ENCODE measurements at places on chromosomes 3 and 15.

- DNase-seq: no peak
These were observed 6.7 kb upstream of the CALML4 start for GRCh38 chr15:68211656-68212320.

- DNase-seq: no peak
These were observed 10.9 kb upstream of the PLSCR1 start for GRCh38 chr3:146555311-146555710.

- DNase-seq: no peak
These were observed 463.1 kb upstream of the NECTIN3 start for GRCh38 chr3:110608566-110608965.

DNA sequence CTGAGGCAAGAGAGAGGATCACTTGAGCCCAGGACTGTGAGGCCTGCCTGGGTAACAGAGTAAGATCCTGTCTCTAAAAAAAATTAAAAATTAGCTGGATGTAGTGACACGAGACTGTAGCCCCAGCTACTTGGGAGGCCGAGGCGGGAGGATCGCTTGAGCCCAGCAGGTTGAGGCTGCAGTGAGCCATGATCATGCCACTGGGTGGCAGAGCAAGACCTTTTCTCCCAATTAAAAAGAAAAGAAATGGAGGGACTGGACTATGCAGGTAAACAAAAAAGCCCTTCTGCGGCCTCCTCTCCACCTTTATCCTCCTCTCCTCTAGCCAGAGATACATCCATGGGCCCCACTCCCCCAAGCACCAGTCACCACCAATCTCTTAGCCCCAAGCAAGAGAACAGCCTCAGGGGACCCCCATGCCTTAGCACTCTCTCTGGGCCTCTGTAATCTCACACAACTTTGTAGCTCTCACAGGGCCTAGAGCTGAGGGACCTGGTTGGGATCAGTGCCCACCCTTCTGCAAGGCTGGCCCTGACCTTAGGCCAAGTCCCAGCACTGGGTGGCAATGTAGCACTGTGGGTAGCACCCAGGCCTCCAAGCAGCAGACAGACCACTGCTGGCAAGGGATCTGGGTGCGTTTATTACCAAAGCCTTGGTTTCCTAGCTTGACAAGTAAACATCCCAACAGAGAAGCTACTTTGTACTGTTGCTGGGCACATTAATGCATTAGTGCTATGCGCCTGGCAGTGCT, 43.4 kb downstream of the FAM174B start:
- DNase-seq: no peak

DNA sequence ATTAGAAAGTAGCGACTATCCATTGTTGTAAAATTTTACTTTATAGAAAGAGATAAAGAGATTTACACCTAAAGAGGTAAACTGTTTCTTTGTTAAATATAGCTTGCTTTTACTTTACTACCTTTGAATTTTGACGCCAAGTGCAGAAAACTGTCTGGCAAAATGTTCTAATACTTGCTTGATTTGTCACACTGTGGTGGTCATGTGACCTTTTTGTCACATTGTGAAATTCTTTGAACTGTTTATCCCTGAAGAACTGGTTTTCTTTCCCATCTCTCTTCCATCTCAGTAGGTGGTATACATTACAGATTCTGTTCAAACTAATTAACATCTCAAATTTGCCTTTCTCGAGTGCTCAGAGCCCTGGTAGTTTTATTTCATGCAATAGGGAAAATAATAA, 327.4 kb downstream of the NAALADL2 start:
- no peak for DNase-seq

GRCh38 chr15:59315914-59316451, 56.7 kb downstream of the MYO1E start:
- DNase-seq: no peak

- DNase-seq: no peak
These were observed 79.5 kb downstream of the MYLK start for GRCh38 chr3:123804676-123805075.

DNA sequence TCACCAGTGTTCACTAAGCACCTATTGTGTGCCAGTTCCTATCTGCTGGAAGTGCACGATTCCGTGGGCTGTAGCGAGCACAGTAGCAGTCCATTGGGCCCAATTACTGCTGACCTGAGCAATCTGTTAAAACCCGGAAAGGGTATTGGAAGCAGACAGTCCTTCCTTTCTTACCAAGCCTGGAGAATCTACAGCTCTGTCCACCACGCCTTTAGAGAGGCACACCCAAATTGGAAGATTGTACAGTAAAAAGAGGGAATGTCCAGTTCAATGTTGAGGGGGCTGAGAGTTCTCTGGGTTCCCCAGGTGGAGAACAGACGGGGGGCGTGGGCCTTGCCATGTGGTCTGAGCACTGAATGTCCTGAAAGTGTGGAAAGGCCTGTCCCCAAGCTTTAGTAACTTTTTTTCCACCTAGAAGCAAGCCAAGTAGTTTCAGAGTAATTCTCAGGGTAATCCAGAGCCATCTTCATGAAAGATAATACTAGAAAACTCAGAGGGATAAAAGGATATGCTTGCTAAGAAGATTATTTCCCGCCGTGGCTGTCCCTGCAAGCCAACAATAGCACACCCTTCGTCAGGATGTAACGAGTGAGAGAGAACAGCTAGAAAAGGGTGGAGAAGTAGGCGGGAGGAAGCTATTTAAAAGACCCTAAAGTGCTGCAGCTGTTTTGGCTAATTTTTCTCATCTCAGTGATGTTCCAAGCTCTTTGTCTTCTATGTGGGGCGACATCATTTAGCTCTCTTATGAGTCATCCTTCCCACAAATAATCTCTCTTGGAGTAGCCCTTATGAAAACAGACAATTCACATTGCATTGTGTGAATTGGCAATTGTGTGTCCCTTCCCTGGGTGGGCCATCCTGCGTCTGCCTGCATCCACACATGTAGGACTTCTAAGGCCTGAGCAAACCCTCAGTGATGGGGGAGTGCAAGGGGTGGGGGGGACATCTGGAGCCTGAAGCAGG, 181.0 kb downstream of the ATG7 start:
- no peak for DNase-seq

GRCh38 chr15:70525551-70525950, 237.8 kb downstream of the UACA start:
- no peak for DNase-seq

DNA sequence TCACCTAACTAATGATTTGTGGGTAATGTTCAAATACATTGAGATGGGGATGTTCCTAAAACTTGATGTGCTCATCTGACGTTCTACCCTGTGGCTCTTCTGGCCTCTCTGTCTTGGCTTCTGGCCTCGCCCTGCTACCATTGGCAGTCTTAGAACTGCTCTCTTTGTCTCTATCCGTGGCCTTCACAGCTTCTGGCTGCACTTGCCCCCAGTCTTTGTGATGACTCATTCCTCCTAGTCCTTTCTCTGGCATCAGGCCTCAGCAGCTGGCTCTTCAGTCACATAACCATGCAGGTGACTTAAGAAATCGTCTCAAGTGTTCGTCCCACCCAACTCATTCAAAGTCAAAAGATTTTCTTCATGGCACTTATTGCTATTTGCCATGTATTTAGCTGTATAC, 188.1 kb downstream of the BBX start:
- DNase-seq: no peak

- no peak for DNase-seq
These were observed 190.1 kb downstream of the ZIC4 start for GRCh38 chr3:147216143-147216673.

GRCh38 chr3:192928720-192929119, 11.1 kb upstream of the MB21D2 start:
- no peak for DNase-seq

DNA sequence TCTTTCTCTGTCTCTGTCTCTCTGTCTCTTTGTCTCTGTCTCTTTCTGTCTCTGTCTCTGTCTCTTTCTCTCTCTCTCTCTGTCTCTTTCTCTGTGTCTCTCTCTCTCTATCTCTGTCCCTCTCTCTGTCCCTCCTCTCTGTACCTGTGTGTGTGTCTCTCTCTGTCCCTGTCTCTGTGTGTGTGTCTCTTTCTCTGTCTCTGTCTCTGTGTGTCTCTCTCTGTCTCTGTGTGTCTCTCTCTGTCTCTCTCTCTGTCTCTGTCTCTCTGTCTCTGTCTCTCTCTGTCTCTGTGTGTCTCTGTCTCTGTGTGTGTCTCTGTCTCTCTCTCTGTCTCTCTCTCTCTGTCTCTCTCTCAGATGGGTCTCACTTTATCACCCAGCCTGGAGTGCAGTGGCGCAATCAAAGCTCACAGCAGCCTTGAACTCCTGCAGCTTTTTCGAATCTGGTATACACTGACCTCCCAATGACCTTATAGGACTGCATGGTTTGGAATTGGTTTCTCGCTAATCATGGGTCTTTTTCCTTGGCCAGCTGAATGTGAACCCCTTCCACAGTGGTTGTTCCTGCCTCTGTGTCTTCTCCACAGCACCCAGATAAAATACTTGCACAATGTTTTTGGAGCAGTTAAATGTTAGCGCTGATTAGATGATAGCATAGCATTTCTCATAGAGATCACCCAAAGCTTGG, 102.6 kb upstream of the KLHL25 start:
- no peak for DNase-seq

- no peak for DNase-seq
These were observed 96.7 kb downstream of the ADCY5 start for GRCh38 chr3:123352134-123352554.

- DNase-seq: no peak
These were observed 2.2 kb downstream of the RBP1 start for GRCh38 chr3:139537361-139537760.

DNA sequence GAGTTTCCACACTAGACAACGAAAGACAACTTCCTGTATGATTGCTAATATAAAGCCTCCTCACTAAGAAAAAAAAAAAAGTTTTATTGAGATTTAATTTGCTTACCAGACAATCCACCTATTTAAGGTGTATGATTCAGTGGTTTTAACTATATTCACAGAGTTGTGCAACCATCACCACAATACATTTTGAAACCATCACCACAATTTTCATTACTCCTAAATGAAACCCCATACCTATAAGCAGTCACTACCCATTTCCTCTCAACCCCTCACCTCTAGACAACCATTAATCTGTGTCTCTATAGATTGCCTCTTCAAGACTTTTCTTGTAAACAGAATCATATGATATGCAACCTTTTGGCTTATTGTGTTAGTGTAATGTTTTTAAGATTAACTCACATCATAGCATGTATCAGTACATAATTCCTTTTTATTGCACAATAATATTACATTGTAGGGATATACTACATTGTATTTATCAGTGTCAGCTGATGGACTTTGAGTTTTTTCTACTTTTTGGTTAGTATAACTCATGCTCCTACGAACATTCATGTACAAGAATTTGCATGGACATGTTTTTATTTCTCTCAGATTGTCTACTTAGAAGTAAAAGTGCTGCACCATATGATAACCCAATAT, 339.7 kb downstream of the NLGN1 start:
- DNase-seq: no peak

- DNase-seq: no peak
These were observed 83.8 kb downstream of the LINGO1 start for GRCh38 chr15:77548589-77549557.

GRCh38 chr15:79516155-79516554, 84.0 kb downstream of the MINAR1 start:
- DNase-seq: no peak

GRCh38 chr15:76991048-76991447, 3.9 kb upstream of the PSTPIP1 start:
- DNase-seq: no peak

DNA sequence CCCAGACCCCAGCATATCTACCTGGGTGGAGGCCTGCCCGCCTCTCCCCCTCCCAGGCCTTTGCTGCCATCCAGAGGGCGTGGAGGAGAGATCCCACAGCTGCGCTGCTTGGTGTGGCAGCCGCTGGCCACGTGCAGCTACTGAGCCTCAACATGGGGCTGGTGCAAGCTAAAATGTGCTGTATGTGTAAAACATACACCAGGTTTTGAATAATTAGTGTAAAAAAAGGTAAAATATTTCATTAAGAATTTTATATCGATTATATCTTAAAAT, 95.8 kb downstream of the SEC22A start:
- DNase-seq: no peak

- DNase-seq: no peak
These were observed 1.5 kb downstream of the UMPS start for GRCh38 chr3:124731760-124732159.

DNA sequence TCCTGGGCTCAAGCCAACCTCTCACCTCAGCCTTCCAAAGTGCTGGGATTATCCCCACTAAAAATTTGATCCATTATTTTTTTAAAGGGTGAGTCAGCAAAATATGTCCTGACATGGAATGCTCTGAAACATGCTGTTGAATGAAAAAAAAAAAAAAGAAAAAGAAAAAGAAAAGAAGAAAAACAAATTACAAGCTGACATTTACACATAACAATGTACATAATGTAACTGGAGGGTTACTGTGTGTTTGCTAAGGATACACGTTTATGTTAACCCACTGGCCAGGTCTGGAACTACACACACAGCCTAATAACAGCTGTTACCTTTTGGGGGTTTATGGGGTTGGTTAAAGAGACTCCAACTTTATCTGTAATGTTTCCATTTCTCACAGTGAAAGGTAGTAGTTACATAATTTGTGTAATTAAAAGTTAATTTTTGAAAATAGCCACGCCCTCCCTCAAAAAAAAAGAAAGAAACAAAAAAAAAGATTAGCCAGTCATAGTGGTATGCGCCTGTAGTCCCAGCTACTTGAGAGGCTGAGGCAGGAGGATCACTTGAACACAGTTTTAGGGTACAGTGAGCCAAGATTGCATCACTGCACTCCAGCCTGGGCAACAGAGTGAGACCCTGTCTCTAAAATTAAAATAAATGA, 3.1 kb upstream of the MESP2 start:
- no peak for DNase-seq

GRCh38 chr3:26719134-26719533, 96.6 kb downstream of the LRRC3B start:
- DNase-seq: no peak

DNA sequence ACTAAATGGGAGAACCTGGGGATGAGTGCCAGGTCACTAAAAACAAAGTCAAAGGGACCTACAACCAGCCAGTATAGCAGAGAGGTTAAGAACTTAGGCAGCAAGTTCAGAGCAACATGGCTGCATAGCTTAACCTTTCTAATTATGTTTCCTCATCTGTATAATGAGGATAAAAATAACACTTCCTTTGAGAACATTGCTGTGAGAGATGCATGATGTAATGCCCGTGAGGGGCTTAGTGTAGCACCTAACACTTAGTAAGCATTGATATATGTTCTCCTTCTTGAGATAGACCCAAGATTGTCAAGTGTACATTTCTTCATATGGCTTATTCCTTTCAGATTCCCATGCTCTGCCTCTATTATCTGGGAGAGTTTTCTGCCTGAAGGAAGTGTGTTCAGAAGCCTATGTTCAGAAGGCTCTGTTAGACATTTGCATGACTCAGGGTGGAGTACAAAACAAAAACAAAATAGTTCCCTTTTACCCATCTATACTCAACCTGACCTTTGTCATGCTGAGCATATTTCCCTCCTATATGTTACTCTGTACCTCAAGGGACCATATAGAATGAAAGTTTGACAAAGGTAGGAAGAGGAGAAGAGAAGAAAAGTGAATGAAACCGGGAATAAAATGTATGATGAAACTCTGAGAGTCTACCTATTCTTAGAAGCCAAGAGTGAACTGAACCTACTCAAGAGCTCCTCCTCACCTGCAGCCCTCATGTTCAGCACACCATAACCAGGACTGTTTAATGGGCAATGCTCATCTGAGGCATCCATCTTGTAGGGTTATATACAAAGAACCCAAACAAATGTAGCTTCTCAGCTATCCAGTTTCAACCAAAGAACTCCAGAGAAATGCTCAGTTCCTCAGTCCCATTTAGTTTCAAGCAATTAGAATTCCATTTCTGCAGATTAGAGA, 70.7 kb upstream of the KCNMB2 start:
- DNase-seq: no peak

- no peak for DNase-seq
These were observed 52.3 kb upstream of the CNOT10 start for GRCh38 chr3:32632533-32633265.

- no peak for DNase-seq
These were observed 10.0 kb downstream of the PHC3 start for GRCh38 chr3:170171563-170171962.

Measured in hematopoietic multipotent progenitor cell treated with erythropoietin and hydrocortisone succinate and interleukin-3 and kit ligand, for 15 days (in vitro differentiated cells).